ENCODE measurements at places on chromosomes 1 and 21.

- DNase-seq = no peak
Observed at GRCh38 chr1:94935034-94935433, 8.1 kb upstream of the CNN3 start.

DNA sequence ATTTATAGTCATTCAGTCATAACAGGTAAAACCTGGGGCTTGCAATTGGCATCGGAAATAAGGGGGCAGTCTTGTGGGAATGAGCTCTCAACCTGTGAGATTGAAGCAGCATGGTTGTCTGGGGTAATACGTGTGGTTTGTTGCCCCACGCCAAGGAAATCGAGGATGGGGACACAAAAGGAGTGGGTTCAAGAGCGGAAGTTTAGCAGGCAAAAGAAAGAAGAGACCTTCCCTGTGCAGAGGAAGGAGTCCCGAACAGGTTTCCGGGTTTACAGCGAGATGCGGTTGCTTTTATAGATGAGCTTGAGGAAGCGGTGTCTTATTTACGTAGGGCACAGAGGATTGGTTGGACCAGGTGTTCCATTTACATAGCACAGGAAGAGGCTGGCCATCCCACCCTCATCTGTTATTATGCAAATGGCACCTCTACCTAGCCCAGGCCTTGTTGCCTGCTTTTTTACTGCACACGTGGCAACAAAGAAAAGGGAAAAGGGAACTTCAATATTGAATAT, 37.3 kb downstream of the IFNAR1 start:
- DNase-seq = no peak

GRCh38 chr1:25651036-25651640, 34.5 kb downstream of the MAN1C1 start:
- DNase-seq = no peak

DNA sequence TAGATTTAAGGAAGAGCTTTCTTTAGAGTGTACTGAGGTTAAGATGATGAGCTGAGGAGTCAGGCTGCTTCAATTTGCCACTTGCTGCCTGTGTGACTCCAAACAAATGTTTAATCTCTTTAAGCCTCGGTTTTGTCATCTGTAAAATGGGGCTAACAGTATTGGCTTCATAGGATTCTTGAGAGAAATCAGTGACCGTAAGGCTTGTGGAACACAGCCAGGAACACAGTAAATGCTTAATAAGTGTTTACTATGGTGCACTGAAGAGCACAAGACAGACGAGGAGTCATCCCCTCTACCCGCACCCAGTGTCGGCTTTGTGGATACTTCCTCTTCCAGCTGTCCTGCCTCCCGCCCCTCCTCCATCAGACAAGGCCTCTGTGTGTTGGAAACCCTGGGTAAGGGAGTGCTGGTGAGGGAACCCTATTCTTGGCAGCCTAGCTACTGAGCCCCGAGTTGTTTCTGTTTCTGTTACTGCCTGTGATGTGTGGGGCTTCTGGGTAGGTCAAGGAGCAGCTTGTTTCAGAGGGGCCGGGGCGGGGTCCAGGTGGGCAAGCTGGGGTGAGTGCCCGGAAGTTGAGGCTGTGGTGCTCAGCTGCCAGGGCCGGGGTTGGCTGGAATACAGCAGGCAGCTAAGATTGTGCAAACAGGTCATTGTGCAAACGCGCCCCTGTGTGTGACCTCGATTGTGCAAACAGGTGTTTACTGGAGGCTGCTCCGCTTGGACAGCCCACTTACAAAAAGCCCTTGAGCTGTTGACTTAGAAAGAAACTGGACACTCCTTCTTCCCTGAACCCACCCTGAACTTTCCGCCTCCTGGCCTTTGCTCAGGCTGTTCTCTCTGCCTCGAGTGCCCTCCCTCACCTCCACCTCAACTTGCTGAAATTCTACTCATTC, 4.0 kb upstream of the CSF3R start:
- DNase-seq = peak; percentile 74
